ENCODE measurements at places on chromosomes 2 and 18. TPM values are rescaled to one million over a fixed set of nuclear protein-coding genes. Genes with fewer than 3 reads are reported as not detected.

MATN3 gene
- 0.58 TPM for total RNA-seq

ASPRV1 gene
- not detected for total RNA-seq

PLGLB2 gene
- total RNA-seq = 2.9 TPM

ITGB6 gene
- 3.2 TPM for total RNA-seq

DNA sequence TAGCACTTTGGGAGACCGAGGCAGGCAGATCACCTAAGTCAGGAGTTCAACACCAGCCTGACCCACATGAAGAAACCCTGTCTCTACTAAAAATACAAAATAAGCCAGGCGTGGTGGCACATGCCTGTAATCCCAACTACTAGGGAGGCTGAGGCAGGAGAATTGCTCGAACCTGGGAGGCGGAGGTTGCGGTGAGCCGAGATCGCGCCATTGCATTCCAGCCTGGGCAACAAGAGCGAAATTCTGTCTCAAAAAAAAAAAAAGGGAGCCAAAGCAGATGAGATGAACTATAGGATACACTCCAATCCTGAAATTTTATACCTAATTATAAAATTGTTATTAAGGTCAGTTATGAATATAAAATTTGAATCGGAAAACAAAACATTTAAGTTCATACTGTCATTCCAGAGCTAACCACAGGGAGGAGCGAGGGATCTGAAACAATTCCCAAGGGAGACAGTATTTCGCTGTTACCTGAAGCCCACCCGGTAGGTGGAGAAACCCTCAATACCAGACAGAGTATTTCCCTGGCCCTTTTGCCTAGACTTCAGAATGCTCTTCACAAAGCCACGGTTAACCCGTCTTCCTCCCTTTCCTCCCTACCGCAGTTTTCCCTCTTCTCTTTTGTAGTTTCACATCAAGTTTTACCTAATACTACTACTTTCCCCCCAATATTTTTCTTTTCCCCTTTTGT, 1.4 kb downstream of the PPM1G start:
- H3K36me3 ChIP-seq = peaks cover 5% of the 10 kb centered on the region
- peaks cover 13% of the 10 kb centered on the region for H3K4me1 ChIP-seq
- no peak for DNase-seq
- H3K27me3 ChIP-seq = no peaks in the 10 kb centered on the region
- peak overlapping the region; percentile 95 for H3K4me3 ChIP-seq

DNA sequence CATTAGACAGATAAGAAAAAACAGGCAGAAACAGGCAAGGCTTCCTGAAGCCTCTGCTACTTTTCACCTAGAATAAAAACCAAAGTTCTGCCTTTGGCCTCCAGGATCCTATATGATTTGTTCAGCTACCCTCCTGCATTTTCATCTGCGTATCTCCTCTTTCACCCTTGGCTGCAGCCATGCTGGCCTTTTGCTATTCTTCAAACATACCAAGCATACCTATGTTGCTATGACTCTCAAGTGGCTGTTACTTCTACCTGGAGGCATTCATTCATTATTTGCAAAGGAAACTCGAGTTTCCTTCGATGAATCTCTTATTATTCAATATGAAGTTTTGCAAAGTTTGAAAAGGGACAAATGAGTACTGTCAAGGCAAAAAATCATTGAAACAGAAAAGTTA, 106.4 kb upstream of the HNMT start:
- H3K4me3 ChIP-seq = no peak overlapping the region
- H3K4me1 ChIP-seq = no peaks in the 10 kb centered on the region
- no peaks in the 10 kb centered on the region for H3K36me3 ChIP-seq
- no peak overlapping the region for H3K27ac ChIP-seq
- H3K27me3 ChIP-seq = no peaks in the 10 kb centered on the region

- no peak overlapping the region for H3K27ac ChIP-seq
- no peak overlapping the region for H3K4me3 ChIP-seq
- DNase-seq = no peak
- H3K4me1 ChIP-seq = peaks cover 5% of the 10 kb centered on the region
These were observed 29.5 kb downstream of the MBOAT2 start for GRCh38 chr2:8974016-8974415.

- DNase-seq = no peak
- H3K4me1 ChIP-seq = no peaks in the 10 kb centered on the region
- no peak overlapping the region for H3K4me3 ChIP-seq
- no peak overlapping the region for H3K27ac ChIP-seq
These were observed 65.6 kb upstream of the RFX8 start for GRCh38 chr2:101540518-101540917.

GRCh38 chr2:10930721-10931516, 19.2 kb downstream of the KCNF1 start:
- H3K4me1 ChIP-seq = peaks cover 4% of the 10 kb centered on the region
- no peak overlapping the region for H3K4me3 ChIP-seq
- no peak overlapping the region for H3K27ac ChIP-seq
- no peaks in the 10 kb centered on the region for H3K36me3 ChIP-seq

All from stomach (tissue), 19 donors.